ENCODE measurements at places on chromosomes 1 and 21.

DNA sequence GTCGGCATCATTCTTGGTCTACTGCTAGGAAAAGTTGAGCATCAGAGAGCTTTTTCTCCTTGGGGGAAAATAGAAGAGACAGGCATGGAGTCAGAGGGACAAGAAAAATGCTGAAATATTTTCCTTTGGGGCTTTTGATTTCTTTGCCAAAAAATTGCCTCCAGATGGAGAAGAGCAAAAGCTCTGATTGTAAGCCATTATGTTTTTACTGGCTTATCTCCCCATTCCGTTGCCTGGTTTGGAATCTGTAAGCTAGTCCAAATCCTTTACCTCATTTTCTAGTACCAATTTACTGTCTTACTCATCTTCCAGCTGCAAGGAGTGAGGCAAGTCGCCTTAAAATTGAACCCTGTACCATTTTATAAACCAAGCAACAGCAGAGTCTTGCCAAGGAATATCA lies 23.3 kb upstream of the NBL1 start:
- DNase-seq = no peak

- DNase-seq = peak; percentile 52
These were observed 20.3 kb downstream of the ENO1 start for GRCh38 chr1:8858112-8858668.

- no peak for DNase-seq
These were observed 73.8 kb downstream of the APP start for GRCh38 chr21:26096494-26097371.

GRCh38 chr21:42553435-42553834 lies 39.8 kb downstream of the SLC37A1 start:
- no peak for DNase-seq

- no peak for DNase-seq
These were observed 26.5 kb downstream of the ERG start for GRCh38 chr21:38471766-38472165.

GRCh38 chr1:64934115-64934877 lies 32.1 kb downstream of the JAK1 start:
- DNase-seq = no peak

- DNase-seq = no peak
These were observed 5.7 kb downstream of the IL23R start for GRCh38 chr1:67171978-67172377.

GRCh38 chr1:54136269-54136896 lies 16.4 kb downstream of the CDCP2 start:
- no peak for DNase-seq

GRCh38 chr21:33254766-33255165 lies 11.4 kb upstream of the IL10RB start:
- no peak for DNase-seq

GRCh38 chr1:201169203-201169602 lies 14.9 kb upstream of the TMEM9 start:
- no peak for DNase-seq

DNA sequence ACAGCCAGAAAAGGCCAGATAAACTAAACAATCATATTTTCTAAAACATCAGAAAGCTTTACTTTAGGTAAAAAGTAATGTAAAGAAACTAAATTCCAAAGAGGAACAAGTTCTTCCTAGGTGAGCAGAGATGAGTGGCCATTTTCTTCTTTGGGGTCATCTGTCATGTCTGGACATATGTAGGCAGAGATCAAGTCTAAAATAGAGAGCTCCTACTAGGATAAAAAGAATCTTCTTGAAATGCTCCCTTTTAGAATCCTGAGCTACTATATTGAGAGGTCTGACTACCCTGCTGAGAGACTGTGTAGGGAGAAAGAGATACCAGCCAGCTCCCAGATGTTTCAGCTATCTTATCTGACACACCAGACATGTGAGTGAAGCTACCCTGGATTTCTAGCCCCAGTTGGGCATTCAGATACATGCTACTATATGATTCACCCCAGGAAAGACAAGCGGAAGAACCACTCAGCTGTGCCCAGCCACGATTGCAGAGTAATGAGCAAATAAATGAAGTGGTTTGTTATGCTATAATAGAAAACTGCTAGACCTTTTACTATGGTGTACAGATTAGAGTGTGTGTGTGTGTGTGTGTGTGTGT lies 80.1 kb downstream of the TTLL7 start:
- no peak for DNase-seq

Data from HFF-Myc (cell line).